Camera-type eye (tissue), 1 donor: ENCODE measurements at places on chromosomes 2 and 18. TPM values are rescaled to one million over a fixed set of nuclear protein-coding genes. Genes with fewer than 3 reads are reported as not detected.

Gene CRYGD
- total RNA-seq, result 823 TPM

Gene SLC8A1
- 138 TPM for total RNA-seq

Gene PMAIP1
- total RNA-seq, result 2.7 TPM

Gene CAB39
- 89.6 TPM for total RNA-seq

Gene TMEM163
- 4.7 TPM for total RNA-seq

Gene GPAT2
- 1.3 TPM for total RNA-seq

Gene TMEM37
- 5.1 TPM for total RNA-seq

Gene CPS1
- total RNA-seq, result 3.8 TPM

Gene ABCG5
- 0.27 TPM for total RNA-seq

Gene SKOR2
- 1.2 TPM for total RNA-seq

Gene CFAP65
- not detected for total RNA-seq

Gene OTOF
- total RNA-seq, result 0.66 TPM

Gene TUBA3E
- not detected for total RNA-seq

Gene EPG5
- total RNA-seq, result 55.7 TPM

Gene ANKRD30B
- total RNA-seq, result not detected

Gene SCTR
- total RNA-seq, result not detected

Gene UBE2F
- total RNA-seq, result 62.1 TPM

Gene UBXN2A
- total RNA-seq, result 32.9 TPM

Gene HRH4
- not detected for total RNA-seq

Gene TDRD15
- not detected for total RNA-seq

Gene IL36G
- not detected for total RNA-seq
